ENCODE measurements at places on chromosomes 7 and 10. TPM values are rescaled to one million over a fixed set of nuclear protein-coding genes. Genes with fewer than 3 reads are reported as not detected.

Gene SPDYE5
- total RNA-seq, result not detected

Gene PRF1
- not detected for total RNA-seq

Gene AGR3
- not detected for total RNA-seq

Gene FGF8
- total RNA-seq, result not detected

Gene HOXA9
- not detected for total RNA-seq

Gene DOCK4
- 5.2 TPM for total RNA-seq

Gene ANXA8
- 221 TPM for total RNA-seq

Gene PTN
- total RNA-seq, result 0.35 TPM

Gene DIP2C
- 4.2 TPM for total RNA-seq

Gene PAXIP1
- total RNA-seq, result 10.7 TPM

Gene WASHC2C
- total RNA-seq, result 13.1 TPM

Gene IFIT1B
- total RNA-seq, result not detected

Gene C10orf71
- not detected for total RNA-seq

Gene NRG3
- not detected for total RNA-seq

Gene ITIH5
- total RNA-seq, result not detected

Gene CPED1
- 0.23 TPM for total RNA-seq

Gene SFTPA1
- not detected for total RNA-seq

Gene GRM3
- total RNA-seq, result not detected

Gene TFPI2
- total RNA-seq, result 98.0 TPM

Gene CYP2C18
- 3.2 TPM for total RNA-seq

Gene MYO3A
- total RNA-seq, result not detected

Gene KCNMA1
- total RNA-seq, result 8.2 TPM

Gene SLC37A3
- total RNA-seq, result 25.0 TPM

Gene STAG3
- 0.14 TPM for total RNA-seq

Gene FOXP2
- total RNA-seq, result 0.46 TPM

Gene TYW1B
- 0.37 TPM for total RNA-seq

Gene SLC25A40
- total RNA-seq, result 7.5 TPM

Gene TES
- total RNA-seq, result 109 TPM

Gene C10orf53
- not detected for total RNA-seq

Gene GJC3
- total RNA-seq, result not detected

Gene ZNF853
- total RNA-seq, result 0.99 TPM

Gene AKR1C4
- not detected for total RNA-seq

Gene SLC26A4
- total RNA-seq, result not detected

Gene AGAP9
- total RNA-seq, result 1.2 TPM

Gene ZNF503
- 18.6 TPM for total RNA-seq

Gene PWWP2B
- total RNA-seq, result 27.5 TPM

Gene MYH16
- total RNA-seq, result 1.2 TPM

Gene FAM25A
- total RNA-seq, result 20.3 TPM

Gene ACSM6
- total RNA-seq, result not detected

Gene SSC4D
- 4.3 TPM for total RNA-seq

Gene CPEB3
- total RNA-seq, result 0.51 TPM

Gene OR6B1
- total RNA-seq, result not detected

Gene ZNF365
- total RNA-seq, result 0.42 TPM

All from airway epithelial cell (primary cell).